Keratinocyte (primary cell): ENCODE measurements at places on chromosomes 6 and 20. TPM values are rescaled to one million over a fixed set of nuclear protein-coding genes. Genes with fewer than 3 reads are reported as not detected.
A peak's percentile ranks its signal among the peaks of the same experiment; 100 is the strongest.

Gene SYTL3
- 0.93 to 1.9 TPM (median 1.4 TPM) in 3 replicates for polyA plus RNA-seq

Gene RIPPLY2
- 0.37 to 0.76 TPM (median 0.60 TPM) in 3 replicates for polyA plus RNA-seq

Gene DACT2
- polyA plus RNA-seq = 0.09 to 0.19 TPM (median 0.15 TPM) in 3 replicates

Gene MCM8
- polyA plus RNA-seq = 2.9 to 7.0 TPM (median 4.0 TPM) in 3 replicates

Gene DAAM2
- 0.01 TPM in 1 of 3 replicates, not detected in the others for polyA plus RNA-seq

- H3K27ac ChIP-seq = no peak overlapping the region
- H3K27me3 ChIP-seq = no peaks in the 10 kb centered on the region
- no peak for DNase-seq
- no peak overlapping the region for H3K4me3 ChIP-seq
- H3K36me3 ChIP-seq = no peaks in the 10 kb centered on the region
These were observed 249.3 kb downstream of the TBX18 start for GRCh38 chr6:84515067-84515466.

DNA sequence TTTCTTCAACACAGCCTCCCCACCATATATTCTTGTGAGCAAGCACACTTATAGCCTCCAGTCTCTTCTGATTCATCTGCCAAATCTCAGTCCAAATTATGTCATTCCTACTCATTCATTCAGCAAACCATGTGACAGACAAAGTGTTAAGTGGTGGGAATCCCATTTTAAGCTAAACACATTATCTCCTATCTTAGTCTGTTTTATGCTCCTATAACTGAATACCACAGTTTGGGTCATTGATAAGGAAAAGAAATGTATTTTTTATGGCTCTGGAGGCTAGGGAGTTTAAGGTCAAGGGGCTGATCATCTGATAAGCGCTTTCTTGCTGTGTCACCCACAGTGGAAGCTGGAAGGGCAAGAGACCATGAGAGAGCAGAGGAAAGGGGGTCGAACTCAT is 23.9 kb upstream of the SMIM13 start:
- no peaks in the 10 kb centered on the region for H3K4me1 ChIP-seq
- H3K27ac ChIP-seq = no peak overlapping the region
- no peaks in the 10 kb centered on the region for H3K27me3 ChIP-seq
- no peaks in the 10 kb centered on the region for H3K36me3 ChIP-seq
- DNase-seq = no peak
- H3K4me3 ChIP-seq = no peak overlapping the region

- H3K36me3 ChIP-seq = no peaks in the 10 kb centered on the region
- DNase-seq = no peak
- H3K4me3 ChIP-seq = no peak overlapping the region
- no peaks in the 10 kb centered on the region for H3K27me3 ChIP-seq
- no peak overlapping the region for H3K27ac ChIP-seq
These were observed 2.1 kb downstream of the FKBP1C start for GRCh38 chr6:63213325-63213724.

- H3K4me3 ChIP-seq = peak overlapping the region; percentile 8
- peaks cover 20% of the 10 kb centered on the region for H3K4me1 ChIP-seq
- no peak for DNase-seq
- H3K27ac ChIP-seq = peak overlapping the region; percentile 68
- H3K36me3 ChIP-seq = no peaks in the 10 kb centered on the region
- H3K27me3 ChIP-seq = no peaks in the 10 kb centered on the region
These were observed 124.2 kb downstream of the LY86 start for GRCh38 chr6:6712449-6713403.

DNA sequence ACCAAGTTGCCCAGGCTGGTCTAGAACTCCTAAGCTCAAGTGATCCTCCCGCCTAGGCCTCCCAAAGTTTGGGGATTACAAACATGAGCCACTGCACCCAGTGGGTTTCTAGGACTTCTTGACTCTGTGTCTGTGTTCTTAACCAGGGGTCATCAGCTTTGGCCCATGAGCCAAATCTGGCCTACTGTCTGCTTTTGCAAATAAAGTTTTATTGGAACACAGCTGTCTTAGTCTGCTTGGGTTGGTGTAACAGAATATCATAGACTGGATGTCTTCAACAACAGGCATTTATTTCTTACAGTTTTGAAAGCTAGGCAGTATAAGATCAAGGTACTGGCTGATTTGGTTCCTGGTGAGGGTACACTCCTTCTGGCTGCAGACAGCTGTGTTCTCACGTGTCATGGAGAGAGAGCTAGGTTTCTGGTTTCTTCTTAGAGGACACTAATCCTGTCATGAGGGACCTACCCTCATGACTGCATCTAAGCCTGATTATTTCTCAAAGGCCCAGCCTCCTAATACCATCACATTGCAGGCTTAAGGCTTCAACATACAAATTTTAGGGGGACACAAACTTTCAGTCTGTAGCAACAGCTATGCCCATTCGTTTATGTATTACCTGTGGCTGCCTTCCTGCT is 23.3 kb downstream of the ARFGEF2 start:
- H3K27me3 ChIP-seq = no peaks in the 10 kb centered on the region
- DNase-seq = no peak
- no peak overlapping the region for H3K4me3 ChIP-seq
- H3K36me3 ChIP-seq = peaks cover 13% of the 10 kb centered on the region

- H3K27ac ChIP-seq = no peak overlapping the region
- peaks cover 25% of the 10 kb centered on the region for H3K4me1 ChIP-seq
- DNase-seq = no peak
- H3K36me3 ChIP-seq = no peaks in the 10 kb centered on the region
- H3K4me3 ChIP-seq = no peak overlapping the region
These were observed 16.3 kb downstream of the WFDC3 start for GRCh38 chr20:45775411-45775810.

- no peaks in the 10 kb centered on the region for H3K36me3 ChIP-seq
- no peak overlapping the region for H3K27ac ChIP-seq
- DNase-seq = no peak
- no peak overlapping the region for H3K4me3 ChIP-seq
- H3K4me1 ChIP-seq = peaks cover 2% of the 10 kb centered on the region
These were observed 280.5 kb downstream of the SYNE1 start for GRCh38 chr6:152356662-152357061.

DNA sequence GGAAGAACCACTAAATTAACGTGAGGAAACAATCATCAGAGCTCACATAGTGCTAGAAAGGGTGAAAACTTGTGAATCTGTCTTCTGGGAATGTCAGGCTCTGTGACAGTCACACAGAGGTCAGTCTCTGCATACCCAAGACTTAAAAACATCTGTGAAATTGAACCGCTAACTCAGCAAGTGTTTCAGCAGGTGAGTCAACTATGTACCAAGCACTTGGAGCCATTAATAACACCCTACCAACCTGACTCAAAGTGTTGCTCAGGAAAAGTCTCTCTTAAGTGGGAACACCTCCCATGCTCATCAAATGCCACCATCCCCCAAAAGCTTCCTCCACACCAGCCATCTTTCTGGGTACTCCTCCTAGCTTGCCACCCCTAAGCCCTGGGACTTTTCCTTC is 92.3 kb upstream of the CARMIL1 start:
- no peak overlapping the region for H3K27ac ChIP-seq
- no peaks in the 10 kb centered on the region for H3K27me3 ChIP-seq
- peaks cover 2% of the 10 kb centered on the region for H3K4me1 ChIP-seq
- H3K36me3 ChIP-seq = no peaks in the 10 kb centered on the region
- no peak for DNase-seq

DNA sequence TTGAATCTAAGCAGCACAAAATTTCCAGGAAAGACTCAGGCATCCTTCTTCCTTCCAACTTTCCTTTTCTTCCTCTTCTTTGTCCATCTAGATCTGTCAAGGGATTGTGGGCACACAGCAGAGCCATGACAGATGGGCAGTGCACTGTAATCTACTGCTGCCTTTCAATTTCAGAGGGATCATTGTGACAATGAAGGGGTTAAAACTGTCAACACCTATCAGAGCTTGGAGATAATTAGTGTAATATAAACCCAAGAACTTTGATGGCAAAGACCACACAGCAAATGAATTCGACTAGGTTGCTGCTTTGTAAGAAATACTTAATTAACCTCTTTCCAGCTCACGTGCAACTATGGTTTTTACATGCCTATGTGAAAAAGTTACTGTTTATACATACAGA is 55.0 kb downstream of the SAMD5 start:
- no peak for DNase-seq
- H3K36me3 ChIP-seq = no peaks in the 10 kb centered on the region
- H3K4me3 ChIP-seq = no peak overlapping the region
- H3K27ac ChIP-seq = no peak overlapping the region
- no peaks in the 10 kb centered on the region for H3K27me3 ChIP-seq
- H3K4me1 ChIP-seq = no peaks in the 10 kb centered on the region

- H3K27ac ChIP-seq = no peak overlapping the region
- H3K27me3 ChIP-seq = peaks cover 4% of the 10 kb centered on the region
- H3K4me1 ChIP-seq = peaks cover 20% of the 10 kb centered on the region
These were observed 61.0 kb upstream of the CDH4 start for GRCh38 chr20:61191096-61191495.

DNA sequence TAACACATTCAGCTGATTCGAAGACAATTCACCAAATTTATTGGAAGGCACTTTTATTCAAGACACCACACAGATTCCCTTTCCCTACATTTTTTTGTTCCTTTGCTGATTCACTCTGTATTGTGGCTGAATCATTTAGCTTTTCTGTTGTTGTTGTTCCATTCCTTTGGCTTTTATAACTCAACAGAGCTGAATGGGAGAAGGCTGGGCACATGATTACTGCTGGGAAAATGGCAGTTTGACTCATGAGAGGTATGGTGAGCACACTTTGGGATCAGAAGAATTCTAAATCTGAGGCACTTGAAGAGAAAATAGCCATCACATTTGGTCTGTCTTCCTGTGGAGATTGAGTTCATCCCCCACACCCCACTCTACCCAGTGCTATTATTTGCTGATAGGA is 15.7 kb upstream of the SAYSD1 start:
- DNase-seq = no peak
- no peaks in the 10 kb centered on the region for H3K4me1 ChIP-seq
- H3K27me3 ChIP-seq = no peaks in the 10 kb centered on the region
- no peak overlapping the region for H3K27ac ChIP-seq
- no peak overlapping the region for H3K4me3 ChIP-seq
- H3K36me3 ChIP-seq = no peaks in the 10 kb centered on the region

GRCh38 chr6:49462599-49462926 is 490 bp downstream of the MMUT start:
- no peak for DNase-seq
- no peaks in the 10 kb centered on the region for H3K36me3 ChIP-seq
- H3K27me3 ChIP-seq = no peaks in the 10 kb centered on the region
- peaks cover 12% of the 10 kb centered on the region for H3K4me1 ChIP-seq
- peak overlapping the region; percentile 100 for H3K4me3 ChIP-seq

DNA sequence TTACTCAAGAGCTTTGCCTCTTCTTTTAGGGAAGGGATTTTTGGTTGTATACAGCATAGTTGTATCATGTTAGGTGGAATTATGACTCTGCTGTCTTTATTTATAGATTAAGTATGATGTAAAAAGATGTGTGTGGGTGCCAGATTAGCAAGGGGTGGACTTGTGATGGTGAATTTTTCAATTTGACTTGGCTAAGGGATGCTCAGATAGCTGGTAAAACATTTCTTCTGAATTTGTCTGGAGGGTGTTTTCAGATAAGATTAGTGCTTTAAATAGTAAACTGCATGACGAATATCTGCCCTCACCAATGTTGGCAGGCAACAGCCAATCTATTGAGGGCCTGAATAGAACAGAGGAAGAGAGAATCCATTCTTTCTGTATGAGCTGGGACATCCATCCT is 173.3 kb upstream of the TNFAIP3 start:
- H3K4me1 ChIP-seq = peaks cover 11% of the 10 kb centered on the region
- H3K27me3 ChIP-seq = no peaks in the 10 kb centered on the region
- H3K4me3 ChIP-seq = no peak overlapping the region
- H3K27ac ChIP-seq = no peak overlapping the region
- DNase-seq = no peak

DNA sequence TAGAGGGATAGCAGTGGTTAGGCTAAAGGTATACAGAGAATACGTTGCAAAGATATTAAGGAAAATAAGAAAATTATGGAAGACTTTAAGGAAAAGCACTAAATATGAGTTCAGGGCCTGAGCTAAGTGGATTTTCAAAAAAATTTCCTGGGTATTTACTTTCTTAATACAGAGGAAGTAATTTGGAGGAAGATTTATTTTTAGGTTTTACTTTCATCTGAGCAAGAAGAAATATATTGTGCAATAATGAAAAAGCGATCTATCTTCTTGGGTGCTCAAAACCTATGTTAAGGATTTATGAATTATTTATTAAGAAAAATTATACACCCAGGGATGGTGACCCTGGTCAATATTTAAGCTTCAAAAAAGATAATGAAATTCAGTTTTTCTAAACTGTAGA is 224.7 kb downstream of the PLCB1 start:
- DNase-seq = no peak
- H3K27ac ChIP-seq = no peak overlapping the region
- H3K36me3 ChIP-seq = no peaks in the 10 kb centered on the region
- no peaks in the 10 kb centered on the region for H3K4me1 ChIP-seq
- no peak overlapping the region for H3K4me3 ChIP-seq

DNA sequence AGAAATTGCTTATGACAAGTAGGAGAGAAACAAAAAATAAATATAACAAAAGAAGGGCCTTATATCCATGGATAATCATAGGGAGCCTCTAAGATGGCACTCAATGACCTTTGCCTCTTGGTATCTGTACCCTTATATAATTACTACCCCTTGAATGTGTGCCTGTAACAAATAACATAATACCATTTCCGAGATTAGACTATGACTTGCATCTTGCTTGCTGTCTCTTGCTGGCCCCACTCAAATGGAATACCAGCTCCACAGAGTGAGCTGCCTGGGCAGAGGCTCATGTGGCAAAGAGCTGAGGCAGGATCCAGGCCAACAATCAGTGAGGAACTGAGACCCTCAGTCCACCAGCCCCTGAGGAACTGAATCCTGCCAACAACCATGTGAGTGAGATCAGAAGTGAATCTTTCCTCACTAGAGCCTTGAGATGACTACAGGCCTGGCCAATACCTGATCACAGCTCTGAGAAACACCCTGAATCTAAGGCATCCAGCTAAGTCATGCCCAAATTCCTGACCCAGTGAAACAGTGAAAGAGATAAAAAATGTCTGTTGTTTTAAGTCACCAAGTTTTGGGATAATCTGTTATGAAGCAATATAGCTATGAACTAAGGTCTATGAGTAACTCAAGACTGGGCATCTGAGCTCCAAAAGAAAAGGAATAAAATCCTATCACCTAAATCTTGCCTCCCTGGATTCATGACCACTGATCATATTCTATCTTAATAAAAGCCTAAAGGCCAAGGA is 5.5 kb downstream of the KATNA1 start:
- no peaks in the 10 kb centered on the region for H3K27me3 ChIP-seq
- H3K4me3 ChIP-seq = no peak overlapping the region
- no peaks in the 10 kb centered on the region for H3K36me3 ChIP-seq
- H3K27ac ChIP-seq = no peak overlapping the region
